Adrenal gland (tissue), 19 donors: ENCODE measurements at places on chromosomes 1 and 21. TPM values are rescaled to one million over a fixed set of nuclear protein-coding genes. Genes with fewer than 3 reads are reported as not detected.
A peak's percentile ranks its signal among the peaks of the same experiment; 100 is the strongest.

- DNase-seq, result peak; percentile 66
Observed at GRCh38 chr1:91799159-91799558, 86.8 kb downstream of the TGFBR3 start.

Gene F5
- 0.64 TPM for polyA plus RNA-seq

Gene ADCY10
- 0.38 TPM for polyA plus RNA-seq

Gene TCHHL1
- polyA plus RNA-seq, result not detected

Gene GPR25
- not detected for polyA plus RNA-seq

Gene GJA4
- 9.7 TPM for polyA plus RNA-seq

Gene VPS26C
- 50.6 TPM for polyA plus RNA-seq

Gene GTF2B
- 15.1 TPM for polyA plus RNA-seq

GRCh38 chr1:159172614-159173291, 1.3 kb downstream of the CADM3 start:
- no peak for DNase-seq

Gene PPM1J
- polyA plus RNA-seq, result 5.1 TPM

Gene P3R3URF
- polyA plus RNA-seq, result not detected

- peak; percentile 28 for DNase-seq
Observed at GRCh38 chr1:21335088-21335691, 44.9 kb upstream of the ECE1 start.

DNA sequence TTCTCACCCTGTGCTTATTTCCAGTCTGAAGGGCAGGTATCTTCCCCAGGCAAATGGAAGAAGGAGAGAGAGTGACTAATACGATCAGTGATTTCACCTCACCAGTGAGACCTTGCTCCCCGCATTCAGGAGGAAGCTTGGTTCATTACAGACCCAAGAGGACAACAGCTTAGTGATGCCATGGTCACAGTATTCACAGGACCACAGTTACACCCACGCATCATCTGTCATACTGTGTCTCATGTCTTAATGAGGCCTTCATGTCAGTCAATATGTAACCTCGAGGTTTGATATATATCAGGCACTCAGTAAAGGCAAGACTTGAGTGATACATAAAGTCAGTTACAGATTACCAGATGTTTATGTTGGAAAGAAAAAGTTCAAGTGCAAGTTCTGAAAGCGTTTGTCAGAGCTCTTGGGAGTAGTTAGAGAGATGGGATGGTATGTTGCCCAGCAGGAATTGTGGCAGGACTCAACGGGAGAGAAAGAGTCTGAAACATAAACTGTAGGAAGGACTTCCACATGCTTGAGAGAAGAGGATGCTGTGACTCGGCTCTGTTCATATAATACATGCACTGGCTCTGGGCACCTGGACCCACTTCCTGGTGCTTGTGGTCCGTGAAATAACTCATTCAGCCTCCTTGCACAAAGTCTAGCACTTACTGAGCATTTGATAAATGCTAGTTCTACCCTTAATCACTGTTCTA, 33.3 kb downstream of the GNPAT start:
- DNase-seq, result no peak

Gene TRIM46
- polyA plus RNA-seq, result 1.2 TPM

Gene KIF21B
- 1.7 TPM for polyA plus RNA-seq
